ENCODE measurements at places on chromosomes 12 and 14. TPM values are rescaled to one million over a fixed set of nuclear protein-coding genes. Genes with fewer than 3 reads are reported as not detected.

DNA sequence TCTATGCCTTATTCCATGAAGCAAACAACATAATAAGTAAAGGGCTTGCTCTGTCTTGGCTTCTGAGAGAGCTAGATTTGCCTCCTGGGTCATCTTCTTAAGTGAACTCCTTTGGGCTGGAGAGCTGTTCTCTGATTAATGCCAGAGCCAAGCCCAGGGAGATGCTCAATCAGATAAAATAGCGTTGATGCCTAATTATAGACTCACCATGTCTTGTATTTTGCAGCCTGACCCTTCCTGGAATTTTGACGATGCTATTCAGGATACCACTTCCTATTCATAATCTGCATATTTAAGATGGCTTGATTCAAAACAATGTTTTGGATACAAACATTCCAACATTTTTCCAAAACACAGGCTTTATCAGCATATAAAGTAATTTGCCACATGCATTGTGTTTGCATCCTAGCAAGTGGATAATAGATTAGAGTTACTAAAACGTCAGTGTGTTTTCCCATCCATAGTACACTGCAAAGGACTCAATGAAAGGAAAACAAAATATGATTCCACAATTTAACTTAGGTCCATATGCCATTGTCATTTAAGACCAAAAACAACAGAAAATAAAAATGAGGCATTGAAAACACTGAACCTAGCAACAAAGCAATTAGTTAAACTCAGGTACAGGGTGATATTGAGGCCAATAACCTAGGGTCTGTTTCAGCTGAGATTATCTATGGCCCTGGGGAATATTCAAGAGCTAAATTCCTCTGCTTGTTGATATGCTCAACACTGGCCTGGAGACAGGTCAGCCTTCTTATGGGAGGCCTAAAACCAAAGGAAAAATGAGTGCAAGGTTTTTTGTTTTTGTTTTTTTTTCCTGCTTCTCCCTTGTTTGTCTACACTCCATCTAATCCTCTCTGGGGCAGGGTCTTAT lies 184.2 kb upstream of the FOXN3 start:
- no peak for DNase-seq

- DNase-seq = no peak
Measured at GRCh38 chr12:118409834-118410233, 33.5 kb downstream of the SUDS3 start.

GRCh38 chr12:133156125-133156690 lies 25.1 kb upstream of the ZNF268 start:
- DNase-seq = no peak

DNA sequence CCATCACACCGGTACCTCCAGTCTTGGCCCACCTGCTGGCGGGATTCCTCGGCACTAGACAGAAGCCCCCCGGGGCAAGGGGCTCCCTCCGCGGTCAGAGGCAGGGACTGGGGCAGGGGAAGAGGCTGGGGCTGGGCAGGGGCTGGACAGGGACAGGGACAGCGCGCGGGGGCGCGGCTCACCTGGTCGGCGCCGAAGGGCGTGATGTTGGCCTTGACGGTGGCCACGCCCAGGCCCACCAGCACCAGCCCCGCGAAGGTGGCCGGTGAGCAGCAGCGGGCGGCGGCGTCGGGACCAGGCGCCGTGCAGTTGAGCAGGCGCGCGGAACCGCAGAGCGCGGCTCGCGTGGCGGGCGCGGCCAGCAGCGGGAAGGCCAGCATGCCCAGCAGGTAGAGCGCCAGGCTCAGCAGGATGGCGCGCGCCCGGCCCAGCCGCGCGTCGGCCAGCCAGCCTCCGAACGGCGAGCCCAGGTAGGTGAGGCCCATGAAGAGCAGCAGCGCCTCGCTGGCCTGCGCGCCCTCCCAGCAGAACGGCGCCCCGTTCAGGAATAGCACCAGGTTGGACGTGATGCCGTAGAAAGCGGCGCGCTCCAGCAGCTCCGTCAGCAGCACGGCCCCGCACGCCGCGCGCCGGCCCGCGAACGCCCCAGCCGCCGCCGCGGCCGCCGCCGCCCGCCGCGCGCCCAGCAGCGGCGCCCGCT lies 392 bp downstream of the SLC15A4 start:
- no peak for DNase-seq

DNA sequence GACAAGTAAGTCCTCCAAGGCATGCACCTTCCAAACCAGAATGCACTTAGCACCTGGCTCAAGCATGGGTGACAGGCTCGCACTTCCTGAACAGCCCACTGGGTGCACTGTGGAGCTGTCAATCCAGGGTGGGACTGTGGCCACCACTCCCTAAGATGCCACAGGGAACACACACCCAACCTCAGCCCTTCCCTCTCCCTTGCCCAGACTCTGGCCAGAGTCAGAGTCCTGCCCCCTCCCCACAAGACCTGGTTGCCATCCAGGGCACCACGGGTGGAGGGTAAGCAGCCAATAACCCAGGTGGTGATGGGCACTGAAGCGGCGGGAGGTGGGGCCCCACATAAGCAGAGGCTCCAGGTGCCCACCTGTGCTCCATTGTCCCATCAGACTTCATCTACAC lies 160.6 kb downstream of the MYRFL start:
- DNase-seq = no peak

- DNase-seq = no peak
Measured at GRCh38 chr12:47207340-47207717, 127.6 kb upstream of the AMIGO2 start.

GRCh38 chr12:21543151-21543550 lies 17.1 kb downstream of the SPX start:
- DNase-seq = no peak

- no peak for DNase-seq
Measured at GRCh38 chr14:106840258-106840657, 1313.9 kb downstream of the TMEM121 start.

GRCh38 chr12:72144553-72144952 lies 127.6 kb upstream of the TRHDE start:
- DNase-seq = no peak

DNA sequence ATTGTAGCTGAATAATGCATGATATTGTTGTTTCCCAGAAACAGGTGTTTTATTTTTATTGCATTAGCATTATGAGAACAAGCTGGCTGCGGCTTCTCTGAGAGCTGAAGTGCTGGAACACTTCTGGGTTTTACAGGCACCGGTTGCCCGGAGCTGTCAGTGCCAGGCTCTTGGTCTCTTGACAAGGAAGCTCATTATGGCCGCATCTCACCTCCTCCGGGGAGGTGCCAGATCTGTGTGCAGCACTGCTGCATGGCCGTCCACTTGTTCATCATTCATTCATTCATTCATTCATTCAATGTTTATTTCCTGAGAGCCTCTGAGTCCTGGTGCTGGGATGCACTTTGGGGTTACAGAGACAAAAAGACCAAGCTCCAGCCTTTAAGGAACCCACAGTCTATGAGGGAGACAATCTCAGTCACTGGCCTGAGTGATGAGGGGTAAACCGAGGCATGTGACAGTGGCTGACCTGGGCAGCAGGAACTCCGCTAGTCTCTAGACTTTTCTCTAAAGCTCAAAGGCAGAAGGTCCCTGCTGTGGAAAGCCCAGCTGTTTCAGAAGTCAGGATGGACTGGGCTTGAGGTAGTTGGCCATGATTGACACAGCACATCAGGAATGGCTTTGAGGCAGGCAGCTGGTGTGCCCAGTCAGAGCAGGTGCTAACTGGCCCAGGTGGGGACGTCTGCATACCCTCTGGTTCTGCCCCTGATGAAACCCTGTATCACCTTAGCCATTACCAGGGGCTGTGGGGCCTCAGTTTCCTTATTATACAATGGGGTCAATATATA lies 181.0 kb downstream of the ADGRD1 start:
- DNase-seq = peak; percentile 63

DNA sequence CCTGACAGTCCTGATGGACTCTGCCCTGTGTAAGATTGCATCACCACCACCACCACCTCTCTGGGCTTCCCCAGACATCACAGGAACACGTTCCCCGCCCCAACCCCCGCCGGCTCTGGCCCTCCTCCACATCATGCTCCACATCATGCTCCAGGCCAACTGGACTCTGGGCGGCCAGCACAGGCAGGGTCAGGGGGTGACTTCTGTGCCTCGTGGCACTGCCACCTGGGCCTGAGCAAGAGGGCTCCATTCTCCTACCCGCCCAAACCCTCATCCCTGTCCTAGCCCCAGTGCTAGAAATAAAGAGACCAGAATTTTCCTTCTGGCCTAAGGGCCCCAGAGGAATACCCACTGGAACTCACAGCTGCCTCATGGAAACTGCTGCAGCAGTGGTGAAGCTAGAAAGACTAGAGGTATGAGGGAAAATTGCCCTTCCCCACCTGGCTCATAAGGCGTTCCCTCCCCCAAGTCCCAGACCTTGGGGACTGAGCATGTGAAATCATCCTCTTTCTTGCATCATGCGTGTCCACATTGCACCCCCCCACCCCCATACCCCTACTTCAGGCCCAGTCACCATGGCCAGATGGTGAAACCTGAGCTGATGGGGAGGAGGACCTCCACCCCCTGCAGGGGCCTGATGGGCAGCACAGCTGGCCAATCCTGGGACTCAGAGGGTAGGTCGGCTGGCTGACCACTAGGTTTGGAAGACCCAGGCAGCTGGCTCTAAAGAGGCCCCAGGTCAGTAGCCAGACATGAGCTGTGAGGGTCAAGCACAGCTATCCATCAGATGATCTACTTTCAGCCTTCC lies at the start of gene INHBE:
Gene INHBE, plus strand, starts transcription at position 742 of the 808 bp plus-strand sequence. CDS start 230 bp downstream, outside the sequence.
- no peak for DNase-seq

GRCh38 chr12:101209319-101210302 lies at the start of gene SLC5A8:
Gene SLC5A8, minus strand, starts transcription at chr12:101210238. Its CDS starts 390 bp downstream, at chr12:101209848.
- DNase-seq = no peak

Gene ANKRD33
- not detected for total RNA-seq

Gene ARHGDIB
- 54.2 TPM for total RNA-seq

Gene ERP29
- total RNA-seq = 74.4 TPM

Gene SLC38A4
- 1.3 TPM for total RNA-seq

Gene RNFT2
- total RNA-seq = 0.49 TPM

Gene SYT10
- 0.49 TPM for total RNA-seq

Gene WNT1
- not detected for total RNA-seq

Gene RAD9B
- total RNA-seq = 0.41 TPM

Gene LMO3
- 384 TPM for total RNA-seq

Data from sigmoid colon (tissue), 7 donors.